ENCODE measurements at places on chromosomes 5 and 9.

GRCh38 chr9:6640268-6641051, 5.1 kb downstream of the GLDC start:
- no peaks in the 10 kb centered on the region for H3K36me3 ChIP-seq
- H3K4me1 ChIP-seq = peaks cover 1% of the 10 kb centered on the region
- H3K4me3 ChIP-seq = no peak overlapping the region
- H3K27ac ChIP-seq = no peak overlapping the region
- DNase-seq = no peak

GRCh38 chr5:57166276-57166675, 7.6 kb upstream of the GPBP1 start:
- H3K4me3 ChIP-seq = no peak overlapping the region
- DNase-seq = no peak
- no peaks in the 10 kb centered on the region for H3K36me3 ChIP-seq
- no peak overlapping the region for H3K27ac ChIP-seq

DNA sequence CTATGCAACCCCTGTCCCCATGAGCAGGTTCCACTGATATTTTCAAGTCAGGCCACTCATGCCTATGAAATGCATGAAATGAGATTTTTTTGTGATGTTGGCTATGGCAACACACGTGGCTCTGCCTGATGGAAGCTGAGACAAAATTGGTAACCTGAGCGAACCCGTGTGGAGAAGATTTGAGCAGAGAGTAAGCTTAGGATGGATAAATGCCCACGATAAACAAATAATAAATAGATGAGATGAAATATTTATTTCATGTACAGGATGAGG, 153.4 kb upstream of the IER5L start:
- peaks cover 55% of the 10 kb centered on the region for H3K4me1 ChIP-seq
- no peak for DNase-seq

- H3K4me3 ChIP-seq = no peak overlapping the region
- no peaks in the 10 kb centered on the region for H3K4me1 ChIP-seq
- H3K36me3 ChIP-seq = no peaks in the 10 kb centered on the region
- H3K27ac ChIP-seq = no peak overlapping the region
- no peak for DNase-seq
- no peaks in the 10 kb centered on the region for H3K27me3 ChIP-seq
Observed at GRCh38 chr9:78857373-78858225, 560.7 kb downstream of the PSAT1 start.

DNA sequence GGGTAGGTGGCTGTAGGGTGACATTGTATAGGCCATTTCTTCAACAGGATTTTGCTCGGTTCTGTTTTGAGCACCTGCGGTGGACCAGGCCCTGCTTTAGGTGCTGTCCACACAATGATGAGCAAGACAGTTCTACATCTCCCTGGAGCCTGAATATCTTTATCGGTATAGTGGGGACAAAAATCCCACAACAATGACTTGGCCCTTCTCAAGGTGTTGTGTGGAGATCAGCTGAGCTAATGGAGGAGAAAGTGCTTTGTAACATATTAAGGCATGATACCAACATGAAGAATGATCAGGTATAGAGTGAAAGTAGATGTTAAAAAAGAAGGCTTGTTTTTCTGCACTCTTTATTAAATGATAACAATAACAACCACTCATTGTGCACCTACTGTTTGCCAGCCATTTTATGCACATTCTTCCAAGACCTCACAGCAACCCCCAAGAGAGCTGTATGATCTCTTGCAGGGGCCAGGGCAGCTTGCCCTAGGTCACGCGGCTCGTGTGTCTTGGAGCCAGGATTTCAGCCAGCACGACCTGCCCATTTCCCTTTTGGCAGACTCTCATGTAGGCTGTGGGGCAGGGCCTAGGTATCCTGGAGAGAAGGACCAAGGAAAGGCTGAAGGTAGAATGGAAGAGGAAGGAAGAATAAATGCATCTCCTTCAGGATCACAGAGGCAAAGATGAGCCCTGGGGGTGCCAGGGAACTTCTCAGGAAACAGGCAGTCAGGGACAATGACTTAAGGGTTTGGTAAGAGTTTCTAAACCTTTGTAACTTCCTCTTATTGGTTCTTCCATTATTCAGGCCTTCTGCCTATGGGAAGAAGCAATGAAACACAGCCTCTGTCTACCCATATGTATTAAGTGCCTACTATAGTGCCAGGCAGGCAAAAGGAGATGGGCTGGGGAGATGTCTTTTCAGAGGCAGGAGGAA, 50.0 kb upstream of the PPARGC1B start:
- H3K36me3 ChIP-seq = no peaks in the 10 kb centered on the region
- no peaks in the 10 kb centered on the region for H3K27me3 ChIP-seq
- H3K4me3 ChIP-seq = no peak overlapping the region
- no peak overlapping the region for H3K27ac ChIP-seq
- DNase-seq = no peak

DNA sequence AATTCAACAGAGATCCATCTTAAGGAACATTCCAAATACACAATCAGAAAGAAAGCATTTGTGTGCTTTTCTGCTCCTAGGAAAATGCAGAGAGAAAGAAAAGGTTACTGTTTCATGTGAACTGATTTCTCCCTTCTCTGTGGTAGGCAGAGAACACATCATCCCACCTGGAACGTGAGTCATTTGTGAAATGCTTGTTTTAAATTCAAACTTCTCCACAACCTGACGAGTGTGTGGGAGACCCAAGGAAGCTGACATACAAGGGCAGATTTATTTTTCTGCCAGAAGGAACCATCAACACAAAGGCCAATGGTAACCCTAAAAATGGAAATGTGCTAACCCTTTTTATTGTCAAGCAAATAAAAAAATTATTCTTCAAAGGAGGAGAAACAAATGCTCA, 156.4 kb downstream of the EFNA5 start:
- no peak overlapping the region for H3K27ac ChIP-seq
- DNase-seq = no peak
- no peaks in the 10 kb centered on the region for H3K36me3 ChIP-seq

- no peak for DNase-seq
- H3K4me1 ChIP-seq = no peaks in the 10 kb centered on the region
- no peak overlapping the region for H3K27ac ChIP-seq
- no peak overlapping the region for H3K4me3 ChIP-seq
- no peaks in the 10 kb centered on the region for H3K27me3 ChIP-seq
Observed at GRCh38 chr9:24045150-24045549, 219.1 kb upstream of the ELAVL2 start.

DNA sequence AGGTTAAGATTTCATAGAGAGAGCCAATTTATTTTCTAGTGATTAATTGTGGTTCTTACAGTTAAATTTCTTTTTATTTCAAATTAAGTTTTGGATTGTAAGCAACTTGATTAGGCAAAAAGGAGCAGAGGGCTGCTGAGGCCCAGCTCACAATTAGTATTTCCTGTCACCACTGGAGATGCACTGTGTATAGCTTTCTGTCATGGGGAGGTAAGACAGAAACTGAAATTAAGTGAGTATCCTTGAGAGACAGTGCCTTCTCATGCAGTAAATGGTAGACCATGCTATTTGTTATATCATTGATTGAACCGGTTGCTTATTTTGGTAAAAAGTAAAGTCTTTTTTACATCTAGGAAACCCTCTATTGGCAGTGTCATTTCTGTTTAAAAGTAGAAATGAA, 190.7 kb downstream of the CCDC171 start:
- peaks cover 7% of the 10 kb centered on the region for H3K36me3 ChIP-seq
- no peak overlapping the region for H3K27ac ChIP-seq
- no peak overlapping the region for H3K4me3 ChIP-seq
- no peaks in the 10 kb centered on the region for H3K27me3 ChIP-seq
- DNase-seq = no peak

GRCh38 chr9:36935332-36935731, 98.7 kb downstream of the PAX5 start:
- H3K36me3 ChIP-seq = no peaks in the 10 kb centered on the region
- no peak for DNase-seq
- H3K27me3 ChIP-seq = no peaks in the 10 kb centered on the region
- H3K4me1 ChIP-seq = no peaks in the 10 kb centered on the region
- H3K4me3 ChIP-seq = no peak overlapping the region

GRCh38 chr9:6564360-6564759, 81.2 kb downstream of the GLDC start:
- no peak overlapping the region for H3K4me3 ChIP-seq
- H3K4me1 ChIP-seq = peaks cover 19% of the 10 kb centered on the region
- no peak for DNase-seq
- H3K27me3 ChIP-seq = no peaks in the 10 kb centered on the region
- H3K27ac ChIP-seq = peak overlapping the region; percentile 71

GRCh38 chr5:5418764-5419163, 3.7 kb upstream of the ICE1 start:
- no peaks in the 10 kb centered on the region for H3K36me3 ChIP-seq
- no peak overlapping the region for H3K27ac ChIP-seq
- peaks cover 21% of the 10 kb centered on the region for H3K4me1 ChIP-seq
- no peak for DNase-seq
- H3K4me3 ChIP-seq = no peak overlapping the region

DNA sequence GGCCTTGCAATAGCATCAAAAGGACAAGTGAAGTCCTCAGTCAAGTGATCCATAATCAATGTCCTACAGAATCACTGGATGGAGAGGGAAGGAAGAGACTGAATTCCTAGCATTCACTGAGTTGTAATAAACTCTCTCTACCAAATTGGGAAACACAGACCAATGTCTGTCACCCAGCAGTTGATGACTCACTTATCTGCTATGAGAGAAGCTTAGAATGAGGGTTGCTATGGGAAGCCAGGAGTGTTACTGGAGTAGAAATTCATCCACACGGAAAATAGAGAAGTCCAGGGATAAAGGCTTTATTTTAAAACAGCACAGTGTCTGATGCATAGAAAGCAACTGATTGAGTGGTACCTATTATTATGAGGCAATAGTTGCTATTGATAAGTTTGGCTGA, 407.4 kb downstream of the BRINP1 start:
- H3K27ac ChIP-seq = no peak overlapping the region
- H3K4me3 ChIP-seq = no peak overlapping the region
- H3K4me1 ChIP-seq = peaks cover 3% of the 10 kb centered on the region
- H3K36me3 ChIP-seq = no peaks in the 10 kb centered on the region

- no peaks in the 10 kb centered on the region for H3K27me3 ChIP-seq
- no peak overlapping the region for H3K27ac ChIP-seq
- H3K4me3 ChIP-seq = no peak overlapping the region
- no peak for DNase-seq
Observed at GRCh38 chr9:7341571-7341970, 458.0 kb downstream of the DMAC1 start.

GRCh38 chr5:78109891-78110324, 184.6 kb downstream of the AP3B1 start:
- H3K27me3 ChIP-seq = no peaks in the 10 kb centered on the region
- no peaks in the 10 kb centered on the region for H3K4me1 ChIP-seq
- no peak for DNase-seq
- H3K36me3 ChIP-seq = peaks cover 13% of the 10 kb centered on the region
- no peak overlapping the region for H3K27ac ChIP-seq

DNA sequence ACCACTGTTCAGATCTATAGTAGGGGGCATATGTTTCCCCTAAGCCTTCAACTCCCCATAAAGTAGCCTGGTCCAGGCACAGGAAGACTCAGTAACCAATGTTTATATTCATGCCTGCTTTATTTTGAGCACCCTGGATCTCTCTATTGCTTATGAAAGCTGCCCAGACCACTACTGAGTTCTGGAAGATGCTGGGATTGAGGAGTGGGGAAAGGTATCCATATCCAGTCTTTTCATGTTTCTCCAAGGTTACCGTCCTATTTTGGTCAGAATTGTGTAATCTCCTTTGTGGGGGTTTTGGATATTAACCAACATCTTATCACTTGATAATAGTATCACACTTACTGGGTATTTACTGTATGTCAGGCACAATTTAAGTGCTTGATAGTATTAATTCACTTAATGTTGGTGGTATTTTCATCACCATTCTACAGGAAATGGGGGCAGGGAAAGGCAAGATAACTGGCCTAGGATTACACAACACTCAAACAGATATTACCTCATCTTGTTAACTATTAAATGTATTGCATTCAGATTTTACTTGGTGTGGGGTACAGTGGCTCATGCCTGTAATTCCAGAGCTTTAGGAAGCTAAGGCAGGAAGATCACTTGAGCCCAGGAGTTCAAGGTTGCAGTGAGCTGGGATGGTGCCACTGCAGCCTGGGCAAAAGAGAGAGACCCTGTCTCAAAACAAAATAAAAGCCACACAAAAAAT, 36.3 kb downstream of the RUSC2 start:
- no peak for DNase-seq
- peaks cover 97% of the 10 kb centered on the region for H3K4me1 ChIP-seq
- peak overlapping the region; percentile 66 for H3K27ac ChIP-seq
- H3K27me3 ChIP-seq = no peaks in the 10 kb centered on the region
- H3K4me3 ChIP-seq = no peak overlapping the region
- no peaks in the 10 kb centered on the region for H3K36me3 ChIP-seq

GRCh38 chr5:128591598-128592455, 53.8 kb upstream of the FBN2 start:
- no peaks in the 10 kb centered on the region for H3K4me1 ChIP-seq
- no peak overlapping the region for H3K4me3 ChIP-seq
- no peaks in the 10 kb centered on the region for H3K36me3 ChIP-seq

DNA sequence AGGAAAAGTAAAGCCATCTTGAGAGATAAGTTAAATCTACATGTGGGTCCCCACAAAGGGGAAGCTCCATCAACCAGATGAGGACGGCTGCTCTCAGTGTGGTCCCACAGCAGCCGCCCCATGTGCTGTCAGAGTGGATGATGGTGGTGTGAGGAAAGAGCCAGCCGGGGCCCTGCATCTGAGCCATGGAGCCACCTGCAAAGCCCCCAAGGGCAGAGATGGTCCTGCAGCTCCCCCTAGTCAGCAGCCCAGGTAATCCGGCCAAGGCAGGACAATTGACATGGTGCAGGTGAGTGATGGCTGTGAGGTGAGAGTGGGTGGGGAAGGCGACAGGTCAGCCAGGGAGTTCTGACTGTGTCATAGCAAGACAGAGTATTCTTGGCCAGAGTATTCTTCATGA, 458.8 kb downstream of the ICE1 start:
- H3K4me3 ChIP-seq = no peak overlapping the region
- H3K27ac ChIP-seq = no peak overlapping the region
- H3K27me3 ChIP-seq = no peaks in the 10 kb centered on the region
- H3K36me3 ChIP-seq = no peaks in the 10 kb centered on the region
- no peak for DNase-seq
- no peaks in the 10 kb centered on the region for H3K4me1 ChIP-seq

DNA sequence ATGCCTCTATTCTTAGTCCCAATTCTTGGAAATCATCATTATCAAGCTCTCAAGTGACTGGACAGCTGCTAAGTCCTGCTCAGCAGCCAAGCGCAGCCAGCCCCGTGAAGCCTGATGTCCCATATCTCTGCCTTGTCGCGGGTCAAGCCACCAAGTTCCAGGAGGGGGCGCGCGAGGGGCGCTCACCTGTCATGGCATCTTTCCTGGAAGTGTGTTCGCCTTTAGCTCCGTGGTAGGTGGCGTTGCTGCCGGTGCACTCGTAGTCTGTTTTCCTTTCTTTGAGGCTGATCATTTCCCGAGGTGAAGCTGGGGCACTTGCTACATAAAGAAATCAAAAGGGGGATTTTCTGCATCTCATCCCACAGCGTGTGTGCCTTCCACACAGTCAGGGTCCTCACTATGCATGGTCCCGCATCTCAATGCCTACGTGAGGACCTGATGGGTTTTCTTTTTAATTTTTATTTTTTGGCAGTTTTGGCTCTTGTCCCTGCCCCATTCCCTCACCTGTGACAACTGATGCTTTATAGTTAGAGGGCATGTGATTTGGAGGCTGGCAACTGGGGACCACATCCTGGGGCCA, 227.0 kb upstream of the DAP start:
- no peaks in the 10 kb centered on the region for H3K27me3 ChIP-seq
- no peaks in the 10 kb centered on the region for H3K36me3 ChIP-seq
